ENCODE measurements at places on chromosomes 13 and 19.

DNA sequence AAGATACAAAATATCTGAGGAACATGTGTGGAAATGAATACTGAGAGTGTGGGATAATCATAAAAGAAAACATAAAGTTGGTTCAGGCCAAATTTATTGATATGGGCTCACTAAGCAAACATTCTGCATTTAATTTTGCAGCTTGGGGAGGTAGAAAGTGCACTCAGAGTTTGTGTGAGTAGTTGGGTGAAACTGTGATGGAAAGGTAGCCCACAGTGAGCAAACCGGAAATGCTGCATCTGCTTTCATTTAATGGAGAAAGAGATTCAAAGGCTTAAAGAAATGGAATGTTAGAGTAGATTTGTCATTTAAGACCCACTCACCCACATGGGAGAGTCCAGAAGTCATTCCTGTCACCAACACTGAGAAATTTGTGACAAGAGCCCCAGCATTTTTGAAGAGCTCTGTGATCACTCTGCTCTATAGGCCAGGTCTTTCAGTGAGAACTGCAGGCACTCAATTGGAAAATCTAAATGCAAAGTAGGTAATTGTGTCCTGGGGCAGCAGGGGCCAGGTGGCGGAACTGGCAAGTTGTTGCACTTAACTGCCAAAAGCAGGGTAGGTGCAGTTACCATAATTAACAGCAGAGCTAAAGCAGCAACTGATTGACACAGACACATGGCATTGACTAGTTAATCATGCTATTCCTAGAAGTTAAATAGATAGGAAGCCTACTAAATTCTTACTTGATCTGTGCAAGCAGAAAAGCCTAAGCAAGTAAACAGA, 1228.3 kb upstream of the PCDH20 start:
- DNase-seq, result no peak

DNA sequence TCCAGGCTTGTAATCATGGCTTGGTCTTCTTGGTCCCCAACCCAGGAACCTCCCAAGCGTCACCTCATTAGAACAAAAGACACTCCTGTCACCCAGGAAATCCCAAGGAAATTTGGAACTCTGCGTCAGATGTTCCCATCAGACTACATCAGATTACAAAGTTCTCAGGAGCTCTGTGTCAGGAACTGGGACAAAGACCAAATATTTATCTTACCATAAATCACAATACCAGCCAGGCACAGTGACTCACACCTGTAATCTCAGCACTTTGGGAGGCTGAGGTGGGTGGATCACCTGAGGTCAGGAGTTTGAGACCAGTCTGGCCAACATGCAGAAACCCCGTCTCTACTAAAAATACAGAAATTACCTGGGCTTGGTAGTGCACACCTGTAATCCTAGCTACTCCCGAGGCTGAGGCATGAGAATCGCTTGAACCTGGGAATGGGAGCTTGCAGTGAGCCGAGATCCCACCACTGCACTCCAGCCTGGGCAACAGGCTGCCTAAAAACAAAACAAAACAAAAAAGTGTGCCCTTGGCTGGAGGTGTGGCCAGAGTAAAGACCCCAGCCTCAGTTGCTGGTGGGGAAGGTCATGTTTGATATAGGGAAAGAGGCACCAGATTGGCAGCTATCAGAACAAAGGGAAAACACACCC, 16.7 kb upstream of the CCDC124 start:
- no peak for DNase-seq

DNA sequence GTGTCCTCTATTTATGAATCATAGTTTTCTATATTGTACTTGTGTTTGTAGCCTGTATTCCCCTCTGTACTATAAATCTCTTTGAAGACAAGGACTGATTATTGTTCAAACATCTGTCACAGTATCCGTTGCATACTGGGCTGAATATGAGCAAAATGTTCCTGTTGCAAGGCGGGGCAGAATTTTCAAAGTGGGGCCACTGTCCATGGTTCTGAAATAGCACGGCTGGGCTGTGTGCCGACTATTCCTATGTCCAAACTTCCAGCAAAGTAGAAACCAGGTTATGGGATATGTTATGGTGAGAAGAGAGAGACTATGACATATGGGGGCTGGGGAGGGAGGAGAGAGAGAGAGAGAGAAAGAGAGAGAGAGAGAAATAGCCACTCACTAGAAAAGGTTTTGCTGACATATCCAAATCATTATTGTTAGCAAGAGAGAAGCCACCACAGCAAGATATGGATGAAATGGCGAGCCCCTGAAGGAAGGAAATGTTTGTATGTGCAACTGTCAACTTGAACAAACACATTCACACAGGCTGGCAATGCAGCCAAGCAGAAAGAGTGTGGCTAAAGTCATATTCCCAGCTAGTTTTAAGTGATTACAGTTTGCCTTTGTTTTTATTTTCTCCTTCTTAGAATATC, 107.0 kb upstream of the GPR12 start:
- DNase-seq, result no peak

DNA sequence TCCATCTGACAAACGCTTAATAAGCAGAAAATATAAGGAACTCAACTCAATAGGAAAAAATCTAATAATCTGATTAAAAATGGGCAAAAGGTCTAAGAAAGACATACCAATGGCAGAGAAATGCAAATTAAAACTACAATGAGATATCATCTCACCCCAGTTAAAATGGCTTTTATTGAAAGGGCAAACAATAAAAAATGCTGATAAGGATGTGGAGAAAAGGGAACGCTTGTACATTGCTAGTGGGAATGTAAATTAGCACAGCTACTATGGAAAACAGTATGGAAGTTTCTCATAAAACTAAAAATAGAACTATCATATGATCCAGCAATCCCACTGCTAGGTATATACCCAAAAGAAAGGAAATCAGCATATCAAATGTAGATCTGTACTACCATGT, 508.8 kb upstream of the GPC6 start:
- no peak for DNase-seq

DNA sequence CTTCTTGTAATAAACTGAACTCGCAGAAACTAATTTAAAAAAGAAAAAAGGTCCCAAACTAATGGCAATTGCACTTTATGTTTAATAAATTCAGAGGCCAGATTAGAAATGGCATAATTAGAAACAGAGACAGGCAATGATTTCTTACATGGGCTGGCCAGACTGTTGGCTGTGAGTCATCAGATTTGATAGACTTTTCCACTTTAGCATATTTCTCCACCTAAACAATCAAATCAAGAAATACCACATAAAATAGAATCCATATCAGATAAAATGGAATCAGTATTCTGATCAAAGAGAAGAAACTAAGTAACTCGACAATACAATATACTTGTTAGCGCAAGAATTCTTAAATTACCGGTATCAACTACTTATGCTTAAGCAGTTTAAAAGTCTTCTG, 29.0 kb downstream of the EXOSC8 start:
- no peak for DNase-seq

Measured in stimulated activated CD4-positive, alpha-beta T cell treated with anti-CD3 and anti-CD28 coated beads, Interleukin-15, amount 100 ng/mL, for 48 hours (primary cell).